ENCODE measurements at places on chromosomes 16 and 17.
A peak's percentile ranks its signal among the peaks of the same experiment; 100 is the strongest.

- no peak for DNase-seq
Observed at GRCh38 chr16:2831203-2831602, 1.1 kb downstream of the ZG16B start.

DNA sequence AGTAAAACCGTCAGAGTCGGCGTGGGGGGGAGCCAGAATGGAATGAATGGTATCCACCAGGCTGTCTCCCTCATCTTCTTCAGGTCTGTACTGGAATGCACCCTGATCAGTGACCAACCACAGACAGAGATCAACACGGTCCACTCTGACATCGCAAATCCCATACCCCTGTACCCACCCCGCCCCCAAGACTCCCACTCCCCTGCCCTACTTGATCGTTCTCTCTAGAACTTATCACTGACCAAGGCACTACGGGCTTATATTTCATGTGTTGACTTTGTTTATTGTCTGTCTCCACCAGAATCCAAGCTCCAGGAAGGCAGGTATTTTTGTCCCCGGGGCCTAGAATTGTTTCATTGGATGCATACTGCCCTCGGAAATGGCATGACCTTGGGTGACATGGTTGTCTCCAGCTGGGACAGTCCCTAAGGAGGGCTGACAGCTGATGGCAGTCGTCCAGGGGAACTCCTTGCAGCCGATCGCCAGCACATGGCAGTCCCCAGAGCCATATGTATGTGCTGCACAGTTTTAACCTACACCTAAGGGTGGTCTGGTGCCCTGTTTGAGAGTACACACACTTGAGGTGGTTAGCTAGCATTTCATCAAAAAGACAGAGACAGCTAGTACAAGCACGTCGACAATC, 526 bp upstream of the MFSD6L start:
- DNase-seq, result no peak

DNA sequence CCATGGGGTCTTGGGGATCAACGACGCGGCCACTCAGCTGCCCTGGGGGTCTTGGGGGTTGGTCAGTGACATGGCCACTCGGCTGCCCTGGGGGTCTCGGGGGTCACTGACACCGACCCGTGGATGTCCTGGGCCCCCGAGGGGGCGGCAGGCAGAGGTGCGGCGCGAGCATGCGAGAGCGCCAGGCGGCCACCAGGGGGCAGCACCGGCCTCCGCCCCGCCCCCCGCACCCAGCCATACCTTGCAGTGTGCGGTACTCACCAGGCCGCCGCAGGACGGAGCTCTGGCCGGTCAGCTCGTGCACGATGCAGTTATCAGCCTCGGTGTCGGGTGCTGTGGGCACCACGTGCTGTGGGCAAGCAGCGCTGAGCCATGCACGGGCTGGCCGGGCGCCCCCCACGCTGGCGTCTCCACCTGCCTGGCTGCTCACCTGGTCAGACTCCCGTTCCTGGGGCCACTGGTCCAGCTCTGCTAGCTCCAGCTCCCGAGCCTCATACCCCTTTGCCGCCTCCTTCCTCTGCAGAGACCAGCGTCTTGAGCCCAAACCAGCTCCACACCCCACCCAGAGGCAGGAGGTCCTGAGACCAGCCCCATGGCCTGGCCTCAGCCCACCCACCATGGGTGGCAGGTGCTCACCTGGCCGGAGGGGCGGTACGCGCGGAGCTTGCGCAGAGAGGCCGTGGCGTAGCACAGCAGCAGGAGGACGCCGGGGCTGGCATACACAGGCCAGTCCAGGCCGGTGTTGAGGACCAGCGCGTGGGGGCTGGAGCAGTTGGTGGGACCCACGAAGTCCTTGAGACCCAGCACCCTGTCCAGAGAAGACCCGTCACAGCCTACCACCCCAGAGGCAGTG, 31.2 kb downstream of the CTU2 start:
- DNase-seq, result peak; percentile 72

DNA sequence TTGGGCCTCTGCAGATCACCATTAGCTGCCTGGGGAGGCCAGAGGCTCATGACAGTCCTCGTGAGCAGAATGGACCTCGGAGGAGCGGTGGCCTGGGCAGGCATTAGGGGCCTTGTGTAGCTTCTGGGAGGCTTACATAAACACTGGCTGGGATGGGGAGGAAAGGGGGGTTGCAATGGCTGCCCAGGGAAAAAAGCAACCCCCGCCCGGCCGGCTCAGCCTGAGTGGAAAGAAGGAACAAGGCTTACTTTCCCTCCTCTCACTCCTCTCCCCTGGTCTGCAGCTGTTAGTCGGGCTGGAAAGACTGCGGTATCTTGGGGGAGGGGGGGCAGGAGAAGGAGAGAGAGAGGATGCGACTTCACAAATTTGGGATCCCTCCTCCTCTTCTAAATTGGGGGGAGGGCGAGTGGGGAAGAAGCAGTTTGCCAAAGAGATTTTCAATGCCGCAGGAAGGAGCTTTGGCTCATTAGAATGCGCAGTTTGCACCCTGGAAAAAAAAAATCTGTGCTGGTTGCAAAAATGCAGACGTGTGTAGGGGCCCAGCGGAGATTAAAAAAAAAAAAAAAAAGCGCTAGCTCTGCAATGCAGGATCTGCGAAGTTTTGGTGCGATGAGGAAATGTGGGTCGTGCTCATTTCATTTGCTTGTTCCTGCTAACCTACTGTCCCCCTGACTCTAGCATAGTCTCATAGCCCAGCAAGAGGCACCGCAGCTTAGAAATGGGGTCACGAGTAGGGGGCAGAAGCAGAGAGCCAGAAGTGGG, 6.6 kb upstream of the NR1D1 start:
- DNase-seq, result no peak

DNA sequence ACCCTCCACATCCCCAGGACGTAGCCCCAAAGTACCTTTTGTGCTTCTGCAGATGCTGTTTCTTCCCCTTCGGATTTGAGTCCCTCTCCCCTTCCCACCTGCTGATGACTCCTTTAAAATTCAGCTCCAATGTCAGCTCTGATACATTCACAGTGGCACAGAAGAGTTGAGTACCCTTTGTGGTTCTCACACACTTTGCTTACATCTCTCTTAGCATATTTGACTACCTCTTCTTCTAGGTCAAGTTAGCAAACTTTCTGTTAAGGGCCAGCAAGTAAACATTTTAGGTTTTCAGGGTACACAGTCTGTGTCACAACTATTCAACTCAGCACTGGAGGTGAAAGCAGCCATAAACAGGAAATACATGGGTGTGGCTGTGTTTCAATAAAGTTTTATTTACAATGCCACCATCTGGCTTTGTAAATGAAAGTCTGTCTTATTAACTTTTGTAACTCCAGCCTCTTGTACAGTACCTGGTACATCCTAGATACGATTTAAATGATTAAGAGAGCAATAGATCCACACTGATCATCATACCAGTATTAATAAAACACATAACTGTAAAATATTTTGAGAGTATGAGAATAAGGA, 161.7 kb downstream of the SOX9 start:
- DNase-seq, result no peak

GRCh38 chr16:29148131-29148691, 163.4 kb downstream of the LAT start:
- DNase-seq, result peak; percentile 25

DNA sequence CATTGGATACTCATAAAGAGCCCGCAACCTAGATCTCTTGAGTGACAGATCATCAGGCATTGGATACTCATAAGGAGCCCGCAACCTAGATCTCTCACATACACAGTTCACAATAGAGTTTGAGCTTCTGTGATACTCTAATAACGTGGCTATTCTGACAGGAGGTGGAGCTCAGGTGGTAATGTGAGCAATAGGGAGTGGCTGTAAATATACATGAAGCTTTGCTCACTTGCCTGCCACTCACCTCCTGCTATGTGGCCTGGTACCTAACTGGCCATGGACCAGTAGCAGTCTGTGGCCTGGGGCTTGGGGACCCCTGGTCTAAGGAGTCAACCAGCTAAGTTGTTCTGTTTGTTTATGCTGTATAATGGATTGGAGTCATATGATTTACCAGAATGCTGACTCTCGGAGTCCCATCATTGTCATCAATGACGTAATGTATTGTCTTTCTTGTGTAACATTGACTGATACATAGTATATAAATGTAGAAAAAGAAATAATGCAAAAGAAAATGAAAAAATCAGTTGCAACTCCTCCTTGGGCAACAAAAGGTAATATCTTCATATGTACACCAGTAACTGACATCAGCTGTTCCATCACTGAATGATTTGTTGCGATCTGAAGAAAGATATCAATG, 17.5 kb downstream of the ABCA9 start:
- DNase-seq, result peak; percentile 31

DNA sequence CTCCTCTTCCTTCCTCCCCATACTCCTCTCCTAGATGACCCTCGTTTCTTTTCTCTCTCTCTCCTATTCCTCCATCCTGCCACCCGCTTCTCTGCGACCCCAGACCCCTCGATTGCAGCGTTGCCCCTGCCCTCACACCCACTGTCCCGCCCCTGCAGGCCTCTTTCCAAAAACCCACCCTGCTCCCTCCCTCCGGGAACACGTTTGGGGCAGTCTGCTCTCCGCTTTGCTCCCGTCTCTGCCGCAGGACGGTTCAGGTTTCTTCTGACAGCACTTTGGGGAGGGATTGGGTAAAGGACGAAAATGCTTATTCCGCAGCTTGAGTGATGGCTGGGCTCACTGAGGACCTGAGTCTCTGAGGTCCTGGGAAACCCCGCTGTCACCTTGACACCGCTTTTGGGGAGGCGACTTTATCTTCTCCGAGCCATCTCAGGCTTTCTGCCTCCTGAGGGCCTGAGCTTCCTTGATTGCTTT, 690 bp downstream of the NDE1 start:
- peak; percentile 22 for DNase-seq

DNA sequence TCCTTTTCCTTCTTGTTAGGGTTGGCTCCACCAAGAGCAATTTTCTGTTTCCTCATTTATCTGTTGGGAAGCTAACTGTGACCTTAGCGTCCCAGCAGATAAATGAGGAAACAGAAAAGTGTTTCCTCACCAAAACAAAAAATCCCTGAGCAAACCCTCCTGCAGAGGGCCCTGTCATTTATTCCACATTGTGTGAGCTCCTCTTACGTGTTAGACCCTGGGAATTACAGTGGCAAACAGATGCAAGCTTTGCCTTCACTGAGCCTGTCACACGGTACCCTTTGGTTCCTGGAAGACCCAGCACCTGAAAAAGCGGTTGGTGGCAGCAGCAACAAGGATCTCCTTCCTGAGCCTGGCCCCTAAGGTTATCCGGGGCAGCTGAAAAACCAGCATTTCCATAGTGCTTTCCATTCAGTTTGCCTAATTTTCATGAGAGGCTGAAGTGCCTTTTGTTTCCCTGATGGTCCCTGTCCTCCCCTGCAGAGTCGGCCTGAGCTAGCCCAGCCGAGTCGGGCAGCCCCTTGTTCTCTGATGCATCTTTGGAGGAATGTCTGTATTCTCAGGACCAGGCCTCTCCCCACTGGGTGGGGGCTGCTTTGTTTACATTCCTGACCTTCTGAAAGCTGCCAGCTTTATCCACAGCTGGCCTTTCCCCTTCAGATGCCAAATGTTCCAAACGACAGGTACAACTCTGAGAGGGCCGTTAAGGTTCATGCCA, 34.7 kb downstream of the YPEL2 start:
- DNase-seq, result no peak

DNA sequence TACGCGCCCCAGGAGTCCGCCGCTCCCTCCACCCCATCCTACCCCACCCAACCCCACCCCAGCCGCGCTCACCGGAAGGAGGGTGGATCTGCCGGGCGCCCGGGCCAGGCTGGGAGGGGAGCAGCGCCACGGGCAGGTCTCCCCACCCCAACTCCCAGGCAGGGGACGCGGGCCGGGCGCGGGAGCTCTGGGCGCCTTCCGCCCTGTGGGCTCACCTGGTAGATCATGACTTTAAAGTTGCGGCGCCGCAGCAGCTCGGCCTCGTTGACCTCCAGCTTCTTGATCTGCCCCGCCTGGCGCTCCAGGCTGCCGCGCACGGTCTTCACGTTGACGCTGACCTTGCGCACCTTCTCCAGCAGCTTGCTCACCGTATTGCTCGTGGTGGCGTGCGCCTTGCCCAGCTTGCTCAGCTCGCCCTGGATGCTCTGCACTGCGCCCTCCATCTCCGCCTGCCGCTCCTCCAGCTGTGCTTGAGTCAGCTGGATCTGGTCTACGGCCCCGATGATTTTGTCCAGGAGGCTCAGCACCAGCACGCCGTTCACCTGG, 571 bp downstream of the CAVIN1 start:
- no peak for DNase-seq

GRCh38 chr16:67441271-67441753, 10.4 kb downstream of the HSD11B2 start:
- DNase-seq, result no peak

DNA sequence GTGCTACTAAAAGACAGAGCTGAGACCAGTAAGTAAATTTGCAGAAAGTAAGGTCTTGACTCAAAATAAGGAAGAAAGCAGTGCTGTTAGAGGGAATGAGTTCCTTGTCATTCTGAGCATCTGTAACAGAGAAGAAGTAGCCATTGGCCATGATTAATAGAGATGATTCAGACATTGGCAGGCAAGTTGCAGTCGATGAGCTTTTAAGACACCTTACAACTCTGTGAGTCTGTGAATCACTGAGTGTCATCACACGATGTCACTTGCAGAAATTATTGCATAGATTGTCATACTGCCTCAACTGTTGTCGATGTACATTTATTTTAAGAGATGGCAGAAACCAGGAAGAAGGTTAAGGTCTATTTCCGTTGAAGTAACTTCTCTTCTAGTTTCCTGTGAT, 201.1 kb upstream of the CDH13 start:
- peak; percentile 0 for DNase-seq

- DNase-seq, result no peak
Observed at GRCh38 chr17:72672729-72673128, 419.8 kb downstream of the SLC39A11 start.

- DNase-seq, result no peak
Observed at GRCh38 chr16:22799113-22799512, 14.8 kb upstream of the HS3ST2 start.

GRCh38 chr16:89120281-89120680, 26.6 kb downstream of the ACSF3 start:
- no peak for DNase-seq

DNA sequence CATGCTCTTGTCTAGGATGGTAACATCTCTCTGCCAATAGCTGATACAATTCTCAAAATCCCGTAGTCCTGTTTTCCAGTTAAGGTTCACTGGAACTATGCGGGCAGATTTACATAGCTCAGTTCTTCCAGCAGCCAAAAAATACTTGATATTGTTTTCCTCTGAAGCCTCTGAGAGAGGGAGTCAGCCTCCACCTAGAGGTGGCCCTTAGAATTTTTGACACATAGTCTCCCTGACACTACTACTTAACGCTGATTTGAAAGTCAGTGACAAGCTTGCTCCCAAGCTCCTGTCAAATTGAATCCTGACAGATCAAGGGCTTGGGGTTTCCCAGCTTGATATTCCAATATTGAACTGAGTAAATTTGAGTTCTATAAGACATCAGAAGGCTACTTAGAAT, 1780.1 kb downstream of the TP53TG3F start:
- no peak for DNase-seq

DNA sequence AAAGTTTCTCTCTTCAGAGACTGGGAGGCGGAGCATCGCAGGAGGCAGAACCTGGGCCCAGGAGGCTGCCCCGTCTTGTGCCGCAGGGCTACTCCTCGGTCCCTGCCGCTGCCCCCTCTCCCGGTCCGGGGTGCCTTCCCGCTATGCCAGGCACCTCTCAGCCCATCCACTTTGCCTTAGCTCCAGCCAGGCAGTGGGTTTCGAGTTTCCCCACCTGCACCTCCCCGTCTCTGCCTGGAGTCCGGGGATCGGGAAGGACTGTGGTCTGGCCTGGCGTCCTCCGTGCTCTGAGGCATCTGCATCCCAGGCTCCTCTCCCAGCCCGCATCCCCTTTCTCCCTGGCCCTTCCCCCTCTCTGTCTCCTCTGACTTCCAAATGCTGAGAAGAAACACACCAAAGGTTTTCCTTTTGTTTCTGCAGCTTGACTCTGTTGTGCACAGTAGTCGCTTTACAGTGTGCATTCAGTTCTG, 26.8 kb upstream of the PIK3R6 start:
- DNase-seq, result no peak
